ENCODE measurements at places on chromosomes 3 and 15.

DNA sequence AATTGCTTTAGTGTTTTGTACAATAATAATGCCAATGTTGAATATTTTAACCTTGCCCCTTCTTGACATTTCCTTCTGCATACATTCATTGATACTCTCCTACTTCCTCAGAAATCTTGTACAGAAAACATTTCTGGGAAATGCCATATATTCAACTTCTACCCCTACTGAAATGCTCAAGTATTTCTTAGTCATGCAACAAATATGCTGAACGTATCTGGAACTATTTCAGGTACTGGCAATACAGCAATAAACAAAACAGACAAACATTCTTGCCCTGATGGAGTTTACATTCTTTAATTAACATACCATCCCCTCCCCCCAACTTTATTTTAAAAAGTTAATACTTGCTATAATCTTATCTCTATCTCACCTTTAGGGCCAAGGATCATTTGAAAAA, 147.2 kb downstream of the STAG1 start:
- DNase-seq, result peak; percentile 27

GRCh38 chr3:176737480-176738110, 459.7 kb downstream of the TBL1XR1 start:
- DNase-seq, result no peak

- DNase-seq, result peak; percentile 73
These were observed 53.9 kb downstream of the C3orf38 start for GRCh38 chr3:88203642-88204055.

- peak; percentile 32 for DNase-seq
These were observed 90.1 kb upstream of the BHLHE40 start for GRCh38 chr3:4888913-4889846.

GRCh38 chr3:8536096-8537056, 34.8 kb downstream of the LMCD1 start:
- peak; percentile 73 for DNase-seq

DNA sequence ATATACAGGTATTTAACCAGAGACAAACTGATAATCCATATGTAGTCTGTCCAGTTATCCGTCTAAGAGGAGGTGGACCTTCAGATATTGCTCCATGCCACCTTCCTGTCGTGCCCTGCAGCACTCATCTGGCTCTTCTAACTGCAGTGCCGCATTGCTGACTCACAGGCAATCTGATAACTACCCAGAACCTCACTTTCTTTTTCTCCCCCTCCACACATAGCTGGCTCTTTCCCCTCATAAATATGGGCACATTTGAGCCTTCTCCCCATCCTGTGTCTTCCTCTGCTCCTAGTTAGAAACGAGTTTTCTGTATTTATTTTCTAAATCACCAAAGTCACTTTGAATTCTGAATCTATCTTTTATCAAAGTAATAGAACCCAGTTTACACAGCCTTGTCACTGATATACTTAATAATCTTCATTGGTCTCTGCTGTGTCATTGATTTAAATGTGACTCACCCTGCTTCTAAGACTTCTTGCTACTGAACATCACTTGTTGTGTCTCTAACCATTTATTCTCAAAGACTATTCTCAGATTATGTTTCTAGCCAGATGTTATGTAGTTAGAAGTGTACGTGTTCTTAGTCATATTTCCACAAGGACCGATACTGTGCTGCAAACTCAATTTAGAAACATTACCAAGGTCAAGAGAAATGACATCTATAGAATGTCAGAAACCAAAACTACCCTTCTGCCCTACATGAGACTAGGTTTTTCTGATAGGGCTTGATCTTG, 17.4 kb upstream of the KCNMB2 start:
- DNase-seq, result no peak

DNA sequence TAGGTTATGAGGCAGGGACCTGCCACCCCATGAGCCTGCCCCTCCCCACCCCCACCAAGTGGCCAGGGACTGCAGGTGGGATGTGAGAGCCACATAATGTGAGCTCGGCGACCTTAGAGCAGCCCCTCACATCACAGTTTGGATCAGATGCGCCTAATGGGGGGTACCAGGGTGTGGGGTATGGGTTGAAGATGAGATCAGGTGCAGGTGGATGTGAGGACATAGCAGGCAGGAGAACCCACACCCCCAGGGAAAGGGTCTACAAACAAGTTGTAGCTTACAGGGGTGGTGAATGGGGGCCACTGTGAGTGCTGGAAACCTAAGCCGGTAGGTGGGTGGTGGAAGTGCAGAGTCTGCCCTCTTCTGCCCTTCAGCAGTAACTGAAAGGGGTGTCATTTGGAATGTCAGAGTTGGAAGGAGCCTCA, 94.0 kb downstream of the CORO2B start:
- peak; percentile 5 for DNase-seq

GRCh38 chr15:74535388-74536084, 5.5 kb upstream of the ARID3B start:
- DNase-seq, result no peak

GRCh38 chr3:63900010-63900409, 12.2 kb downstream of the SCAANT1 start:
- no peak for DNase-seq

- no peak for DNase-seq
These were observed 166.0 kb upstream of the SATB1 start for GRCh38 chr3:18591120-18591519.

DNA sequence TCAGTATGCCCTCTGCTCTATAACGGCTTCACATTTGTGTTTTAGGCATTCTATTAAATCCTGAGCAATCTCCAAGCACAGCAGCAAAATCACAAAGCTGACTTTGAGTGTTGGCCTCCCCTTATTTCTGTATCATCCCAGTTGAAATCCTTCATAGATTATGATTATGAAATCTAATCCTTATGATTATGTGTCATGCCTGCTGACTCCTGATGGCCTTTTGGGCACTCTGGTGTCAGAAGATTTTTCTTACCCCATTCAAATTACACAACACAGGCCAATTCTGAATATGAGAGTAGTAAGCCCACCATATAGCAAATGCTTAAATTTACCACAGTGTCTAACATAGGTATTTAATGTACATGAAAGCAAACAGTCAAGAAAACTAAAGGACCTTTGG, 34.3 kb downstream of the CDV3 start:
- no peak for DNase-seq

DNA sequence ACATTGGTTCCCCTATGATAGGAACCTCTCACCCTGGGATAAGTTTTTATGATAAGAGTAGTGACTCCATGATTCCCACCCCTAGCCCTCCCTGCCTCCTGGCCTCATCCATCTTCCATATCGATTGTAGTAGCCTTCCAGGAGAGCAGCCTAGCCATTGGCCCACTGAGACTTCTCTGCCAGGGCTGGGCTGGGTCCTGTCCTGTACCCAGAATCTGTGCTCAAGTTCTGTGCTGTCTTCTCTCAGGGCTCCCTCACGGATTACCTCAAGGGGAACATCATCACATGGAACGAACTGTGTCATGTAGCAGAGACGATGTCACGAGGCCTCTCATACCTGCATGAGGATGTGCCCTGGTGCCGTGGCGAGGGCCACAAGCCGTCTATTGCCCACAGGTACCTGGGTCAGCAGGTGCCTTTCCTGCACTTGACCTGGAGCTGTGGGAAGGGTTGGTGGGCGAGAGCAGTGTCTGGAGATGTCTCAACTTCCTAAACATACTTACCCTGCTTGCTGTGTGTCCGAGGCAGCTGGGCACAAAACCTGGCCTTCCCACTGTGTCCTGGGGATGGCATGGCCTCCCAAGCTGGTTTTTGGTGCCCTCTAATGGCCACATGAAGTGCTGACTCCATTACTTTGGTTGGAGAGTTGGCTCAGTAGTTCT, 16.6 kb upstream of the EXOG start:
- peak; percentile 59 for DNase-seq

DNA sequence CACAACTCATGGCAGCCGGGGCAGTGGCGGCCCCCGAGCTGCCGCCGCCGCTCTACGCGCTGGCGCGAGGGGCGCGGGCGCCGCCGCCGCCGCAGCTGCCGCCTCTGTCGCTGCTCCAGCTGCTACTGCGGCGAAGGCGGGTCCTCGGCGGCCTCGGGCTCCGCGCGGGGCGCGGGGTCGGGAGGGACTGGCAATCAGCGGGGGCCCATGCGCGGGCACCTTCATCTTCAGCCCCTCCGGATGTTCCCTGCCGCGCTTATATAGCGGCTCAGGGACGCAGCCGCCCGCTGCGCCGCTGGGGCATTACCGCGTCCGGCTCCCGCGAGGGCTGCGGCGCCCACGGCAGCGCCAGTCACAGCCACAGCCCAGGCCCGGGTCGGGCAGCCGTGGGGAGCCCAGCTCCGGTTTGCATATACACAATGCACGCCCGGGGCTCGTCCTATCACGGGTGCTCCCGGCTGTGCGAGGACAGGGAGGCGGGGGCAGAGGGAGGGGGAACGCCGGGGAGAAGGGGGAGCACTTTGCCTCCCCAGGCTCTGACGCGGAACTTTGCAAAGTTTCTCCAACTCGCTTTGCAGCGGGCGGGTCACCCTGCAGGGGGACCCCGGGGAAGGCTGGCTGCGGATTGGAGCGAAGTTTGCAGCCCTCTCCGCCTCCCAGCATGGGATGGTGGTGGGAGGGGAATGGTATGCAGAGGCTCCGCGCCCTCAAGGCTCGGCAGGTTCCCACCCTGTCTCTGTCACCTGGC, at the start of gene VGLL3:
TSS of gene VGLL3 (minus strand) at position 416 of the 748 bp plus-strand sequence. CDS start at position 10, 406 bp downstream.
- peak; percentile 97 for DNase-seq

DNA sequence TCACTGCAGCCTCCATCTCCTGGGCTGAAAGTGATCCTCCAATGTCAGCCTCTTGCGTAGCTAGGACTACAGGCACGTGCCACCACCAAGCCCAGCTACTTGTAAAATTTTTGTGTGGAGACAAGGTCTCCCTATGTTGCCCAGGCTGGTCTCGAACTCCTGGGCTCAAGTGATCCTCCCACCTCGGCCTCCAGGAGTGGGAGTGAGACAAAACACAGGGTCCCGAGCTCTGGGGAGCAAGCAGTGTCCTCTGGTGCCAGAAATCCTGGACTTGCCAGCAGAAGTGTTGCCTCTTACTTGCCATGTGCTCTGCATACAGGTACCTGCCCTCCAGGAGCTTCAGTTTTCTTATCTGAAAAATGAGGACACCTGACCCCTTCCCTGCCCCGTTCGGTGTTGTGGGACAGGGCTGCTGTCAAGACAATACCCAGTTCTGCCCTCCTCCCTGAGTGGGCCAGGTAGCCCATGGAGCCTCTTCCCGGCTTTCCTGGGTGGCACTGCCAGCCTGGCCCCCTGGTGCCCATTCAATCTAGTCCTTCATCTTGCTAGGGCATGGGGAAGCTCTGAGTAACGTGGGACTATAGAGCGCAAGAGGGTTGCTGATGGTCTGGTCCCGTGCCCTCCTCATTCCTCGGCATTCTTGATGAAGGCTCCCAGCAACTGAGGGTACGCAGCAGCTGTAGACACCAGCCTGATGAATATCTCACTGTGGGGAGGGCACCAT, 164.6 kb downstream of the GOLGA6L4 start:
- DNase-seq, result no peak

GRCh38 chr3:61030469-61031035, 220.7 kb downstream of the FHIT start:
- DNase-seq, result peak; percentile 30

- DNase-seq, result no peak
These were observed 178.8 kb upstream of the STAC start for GRCh38 chr3:36201546-36201945.

DNA sequence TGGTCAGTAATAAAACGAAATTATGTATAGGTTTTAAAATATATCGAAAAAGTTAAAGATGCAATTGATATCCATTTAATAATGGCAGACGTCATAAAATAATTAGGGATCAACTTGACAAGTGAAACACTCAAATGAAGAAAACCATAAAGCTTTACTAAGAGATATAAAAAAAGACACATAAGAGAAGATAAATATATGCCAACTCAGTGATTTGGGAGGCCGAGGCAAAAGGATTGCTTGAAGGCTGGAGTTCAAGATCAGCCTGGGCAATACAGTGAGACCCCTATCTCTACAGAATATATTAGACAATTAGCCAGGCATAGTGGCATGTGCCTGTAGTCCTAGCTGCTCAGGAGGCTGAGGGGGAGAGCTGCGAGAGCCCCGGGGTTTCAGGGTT, 190.5 kb downstream of the SV2B start:
- DNase-seq, result no peak

GRCh38 chr3:67559029-67559605, 95.3 kb downstream of the SUCLG2 start:
- DNase-seq, result no peak

GRCh38 chr3:114213292-114213626, 24.1 kb downstream of the ZNF80 start:
- DNase-seq, result peak; percentile 24

GRCh38 chr3:114691871-114692270, 398.0 kb downstream of the TIGIT start:
- DNase-seq, result no peak

GRCh38 chr15:97504031-97504792, 456.3 kb upstream of the ARRDC4 start:
- DNase-seq, result peak; percentile 84

DNA sequence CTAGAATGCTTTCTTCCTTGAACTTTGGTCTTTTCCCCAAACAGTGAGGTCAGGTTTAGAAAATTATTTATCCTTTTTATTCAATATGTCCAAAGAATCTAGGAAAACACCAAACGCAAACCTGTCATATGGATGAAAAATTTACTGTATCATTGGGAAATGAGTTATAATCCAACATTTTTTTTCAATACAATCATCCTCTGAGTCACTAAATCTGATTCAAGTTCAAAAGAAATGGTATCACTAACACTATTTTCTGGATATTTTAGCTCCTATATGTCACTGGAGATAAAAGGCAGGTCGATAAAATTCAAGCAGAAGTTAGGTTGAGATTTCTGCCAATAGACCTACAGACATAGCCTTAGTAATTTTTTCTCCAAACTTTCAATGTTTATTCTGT, 591.6 kb upstream of the AGTR1 start:
- DNase-seq, result peak; percentile 14

- DNase-seq, result no peak
These were observed 18.2 kb upstream of the ZBTB20 start for GRCh38 chr3:115165266-115165665.

DNA sequence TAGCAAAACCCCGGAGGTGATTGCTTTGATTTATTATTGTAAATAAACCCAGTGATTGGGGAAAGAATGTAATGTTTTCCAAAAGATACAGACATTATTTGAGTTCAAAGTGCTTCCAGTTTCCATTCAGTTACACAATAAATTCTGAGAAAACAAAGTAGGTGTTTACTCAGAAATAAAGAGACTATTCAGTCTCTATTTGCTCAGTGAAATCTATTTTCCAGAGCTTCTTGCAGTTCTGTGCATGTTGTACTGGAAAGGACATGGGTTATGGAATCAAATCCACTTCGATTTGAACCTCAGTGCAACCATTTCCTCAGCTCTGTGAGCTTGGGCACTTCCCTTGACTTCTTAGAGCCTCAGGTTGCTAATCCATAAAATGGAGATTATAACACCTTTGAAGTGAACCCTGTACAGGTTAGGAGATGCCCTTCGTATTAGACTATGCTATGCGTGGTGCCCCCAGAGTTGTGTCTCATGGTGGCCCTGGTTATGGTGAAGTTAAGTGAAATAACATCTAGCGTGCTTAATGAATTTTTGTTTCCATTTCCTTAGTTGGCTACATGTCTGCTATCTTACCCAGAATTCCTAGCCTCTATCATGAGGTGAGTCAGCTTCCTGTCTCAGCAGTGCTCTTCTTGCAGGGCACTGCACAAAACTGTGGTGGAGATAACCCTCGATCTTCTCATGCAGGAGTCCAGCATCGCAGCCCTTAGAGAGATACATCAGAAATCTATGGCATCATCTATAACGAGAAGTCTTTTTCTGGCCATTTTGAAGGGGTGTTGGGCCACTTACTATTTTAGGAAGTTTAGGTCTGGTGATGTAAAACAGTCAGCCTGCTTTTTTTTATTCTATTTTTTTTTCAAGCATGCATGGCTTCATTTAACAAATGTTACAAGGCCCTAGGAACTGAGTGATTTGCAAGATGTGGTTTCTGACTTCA, 97.7 kb downstream of the RPL39L start:
- DNase-seq, result peak; percentile 82

Measured in iris pigment epithelial cell (primary cell).